ENCODE measurements at places on chromosomes 1 and 21.
A peak's percentile ranks its signal among the peaks of the same experiment; 100 is the strongest.

DNA sequence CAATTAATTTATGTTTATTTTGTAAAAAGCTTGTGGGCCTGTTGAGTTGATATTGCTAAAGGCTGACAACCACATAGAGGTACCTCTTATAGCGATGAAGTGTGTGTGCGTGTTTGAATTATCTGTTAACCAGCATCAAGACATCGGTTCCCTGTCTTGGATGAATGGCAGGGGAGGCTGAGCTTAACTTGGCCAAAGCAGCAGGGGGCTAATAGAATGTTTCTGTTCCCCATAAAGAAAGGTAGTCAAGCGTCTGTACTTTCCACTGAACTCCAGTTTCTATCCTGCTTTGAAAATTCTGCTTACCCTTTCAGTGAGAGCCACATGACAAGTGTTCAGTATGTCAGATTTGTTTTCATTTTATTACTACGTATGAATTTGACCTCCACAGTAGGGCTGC, 63.0 kb downstream of the ROR1 start:
- DNase-seq = no peak

DNA sequence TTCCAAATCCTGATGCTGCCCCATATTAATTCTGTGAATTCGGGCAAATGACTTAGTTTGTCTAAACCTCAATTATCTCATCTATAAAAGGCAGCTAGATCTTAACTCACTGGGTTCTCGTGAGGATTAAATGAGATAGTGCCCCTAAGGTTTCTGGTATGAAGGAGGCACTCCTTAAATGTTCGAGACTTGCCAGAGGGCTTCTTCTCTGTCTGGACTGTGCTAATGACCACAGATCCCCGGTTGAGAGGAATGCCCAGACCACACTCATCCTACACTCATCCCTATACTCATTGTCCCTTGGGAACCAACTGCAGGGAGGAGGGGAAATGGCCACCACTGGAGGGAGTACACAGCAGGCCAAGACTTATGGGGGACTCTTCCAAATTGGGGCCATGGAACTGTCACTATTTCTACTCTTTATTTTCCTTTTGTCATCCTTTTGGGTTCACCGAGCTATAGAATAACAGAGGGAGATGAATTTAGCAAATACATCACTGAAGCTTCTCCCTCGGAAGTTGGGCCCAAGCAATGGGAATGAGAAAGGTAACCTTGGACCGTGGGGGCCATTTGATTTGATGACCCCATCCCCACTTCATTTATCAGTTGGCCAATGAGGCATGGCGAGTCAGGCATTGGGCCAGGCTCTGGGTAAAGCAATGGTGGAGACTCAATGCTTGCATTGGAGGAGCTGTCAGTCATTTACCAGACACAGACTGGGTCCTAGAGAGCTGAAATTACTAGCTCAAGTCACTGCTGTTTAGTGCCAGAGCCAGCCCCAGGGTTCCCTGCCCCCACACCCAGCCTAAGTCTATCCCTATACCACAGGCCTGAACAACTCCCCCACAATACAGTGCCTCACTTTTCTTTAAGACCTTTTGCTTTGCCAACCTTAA, 5.1 kb downstream of the ATF3 start:
- no peak for DNase-seq

- DNase-seq = no peak
Observed at GRCh38 chr1:19395678-19396192, 83.6 kb downstream of the SLC66A1 start.

GRCh38 chr1:172492421-172492820, 40.5 kb upstream of the SUCO start:
- no peak for DNase-seq

- DNase-seq = no peak
Observed at GRCh38 chr1:112250892-112251291, 145.1 kb upstream of the CTTNBP2NL start.

DNA sequence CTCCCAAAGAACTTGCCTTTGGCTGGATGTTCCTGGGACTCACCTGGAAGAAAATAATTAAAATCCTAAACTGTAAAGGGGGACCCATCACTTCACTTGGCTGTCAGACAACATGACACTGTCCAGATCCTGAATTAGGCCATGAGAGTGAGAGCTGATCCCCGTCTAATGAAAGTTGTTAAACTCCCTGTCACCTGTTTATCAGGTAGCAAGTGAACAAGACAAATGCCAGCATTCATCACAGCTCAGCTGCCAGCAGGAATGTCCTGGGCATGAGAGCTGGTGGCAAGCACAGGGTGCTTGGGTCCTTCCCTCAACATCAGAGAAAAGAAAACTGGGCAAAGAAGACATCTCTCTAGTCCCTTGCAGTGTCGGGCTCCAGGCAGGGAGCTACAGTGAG, 23.8 kb downstream of the PMVK start:
- DNase-seq = no peak

DNA sequence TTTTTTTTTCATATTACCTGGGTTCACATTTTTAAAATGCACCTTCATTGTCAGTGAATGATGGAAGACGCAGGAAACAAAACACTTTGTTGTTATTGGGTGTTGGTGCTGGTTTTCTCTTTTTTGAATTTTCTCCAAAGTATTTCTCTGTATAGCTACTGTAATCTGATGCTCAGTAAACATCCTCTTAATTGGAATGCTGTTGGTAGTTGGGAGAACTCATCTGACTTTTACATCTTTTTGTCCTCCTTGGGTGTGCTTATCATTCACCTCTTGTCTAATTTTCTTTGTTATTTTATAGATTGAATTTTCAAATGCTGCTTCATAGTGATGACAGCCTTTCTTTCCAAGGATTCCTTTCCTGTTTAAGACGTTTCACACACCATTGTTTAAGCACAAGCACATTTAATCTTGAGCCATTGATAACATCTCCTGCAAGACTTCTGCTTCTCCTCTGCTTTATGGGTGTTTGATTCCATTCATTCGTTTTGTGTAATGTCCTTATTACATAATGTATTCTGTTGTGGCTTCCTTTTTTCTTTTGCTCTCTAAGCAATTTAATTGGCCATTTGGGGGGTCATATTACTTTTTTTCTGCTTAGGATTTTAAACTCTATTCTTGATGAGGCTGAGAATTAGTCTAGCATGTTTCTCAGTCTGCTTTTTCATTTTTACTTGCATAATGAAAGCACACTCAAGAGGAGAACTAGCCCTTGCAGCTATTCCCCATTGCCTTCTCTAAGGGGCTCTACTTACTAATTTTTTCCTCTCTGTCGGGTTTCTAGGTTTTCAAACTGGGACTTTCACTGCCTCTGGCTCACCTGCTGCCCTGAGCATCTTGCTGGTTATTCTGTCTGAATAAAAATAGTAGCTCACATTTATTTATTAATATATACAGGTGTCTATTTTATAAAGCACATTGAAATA, 42.0 kb upstream of the CD34 start:
- no peak for DNase-seq

- DNase-seq = no peak
Observed at GRCh38 chr1:12665511-12665910, 21.6 kb downstream of the AADACL4 start.

- DNase-seq = peak; percentile 26
Observed at GRCh38 chr1:234970731-234971476, 157.7 kb downstream of the TOMM20 start.

- no peak for DNase-seq
Observed at GRCh38 chr1:210669951-210670350, 341.2 kb downstream of the HHAT start.

GRCh38 chr1:55329808-55330432, 114.8 kb upstream of the USP24 start:
- no peak for DNase-seq

GRCh38 chr1:53574621-53575020, 115.4 kb downstream of the DMRTB1 start:
- no peak for DNase-seq

- DNase-seq = no peak
Observed at GRCh38 chr1:161131523-161132409, 701 bp downstream of the DEDD start.

- DNase-seq = no peak
Observed at GRCh38 chr1:18646786-18647410, 16.3 kb downstream of the PAX7 start.

DNA sequence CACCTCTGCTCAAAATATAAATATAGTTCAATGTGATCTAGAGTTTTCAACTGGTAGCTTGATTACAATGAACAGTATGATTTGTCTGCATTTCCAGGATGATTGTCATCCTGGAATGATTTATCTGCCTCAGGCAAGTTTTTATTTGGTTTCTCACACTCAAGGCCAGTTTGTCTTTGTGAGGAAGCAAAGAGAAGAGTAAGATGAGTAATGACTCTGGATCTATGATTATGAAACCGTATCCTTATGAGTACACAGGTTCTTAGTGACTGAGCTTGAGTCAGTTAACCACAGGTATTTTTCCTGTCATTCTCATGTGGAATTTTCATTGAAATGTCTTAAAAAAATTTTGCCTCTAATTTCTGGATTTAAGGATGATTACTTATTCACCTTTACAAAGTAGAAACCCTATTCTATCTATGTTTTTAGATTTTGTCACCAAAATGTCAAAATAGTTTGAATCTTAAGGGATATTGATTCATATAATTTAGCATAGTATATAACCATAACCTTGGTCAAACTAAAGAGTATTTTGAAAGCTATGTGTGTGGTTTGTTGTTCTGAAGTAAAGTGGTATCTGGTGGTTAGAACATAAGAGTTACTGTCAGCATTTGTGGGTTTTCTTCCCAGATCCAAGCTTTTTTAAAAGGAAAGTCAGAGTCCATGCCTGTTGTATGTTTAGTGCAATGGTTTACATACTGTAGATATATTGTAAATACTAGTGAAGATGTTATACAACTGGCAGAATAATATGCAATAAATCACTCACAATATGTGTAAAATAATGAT, 145.0 kb downstream of the RASAL2 start:
- no peak for DNase-seq

GRCh38 chr1:92228401-92228800, 10.7 kb downstream of the C1orf146 start:
- no peak for DNase-seq

DNA sequence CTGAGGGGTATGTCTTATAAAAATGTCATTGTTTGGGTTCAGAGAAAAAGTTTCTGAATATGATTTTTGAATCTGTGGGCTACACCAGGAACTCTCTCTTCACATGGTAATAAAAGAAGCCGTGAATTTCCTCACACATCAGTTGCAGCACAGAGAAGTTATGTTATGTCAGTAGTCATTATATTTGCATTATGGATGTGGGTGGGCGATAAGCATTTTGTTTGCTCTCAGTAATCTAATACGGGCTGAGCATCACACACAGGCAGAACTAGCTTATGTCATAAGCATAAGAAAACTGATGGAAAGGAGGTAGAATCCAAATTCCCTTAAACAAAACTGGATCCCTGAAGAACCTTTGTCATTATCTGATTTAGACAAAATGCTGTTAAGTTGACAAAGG, 70.8 kb downstream of the PRDM2 start:
- no peak for DNase-seq

DNA sequence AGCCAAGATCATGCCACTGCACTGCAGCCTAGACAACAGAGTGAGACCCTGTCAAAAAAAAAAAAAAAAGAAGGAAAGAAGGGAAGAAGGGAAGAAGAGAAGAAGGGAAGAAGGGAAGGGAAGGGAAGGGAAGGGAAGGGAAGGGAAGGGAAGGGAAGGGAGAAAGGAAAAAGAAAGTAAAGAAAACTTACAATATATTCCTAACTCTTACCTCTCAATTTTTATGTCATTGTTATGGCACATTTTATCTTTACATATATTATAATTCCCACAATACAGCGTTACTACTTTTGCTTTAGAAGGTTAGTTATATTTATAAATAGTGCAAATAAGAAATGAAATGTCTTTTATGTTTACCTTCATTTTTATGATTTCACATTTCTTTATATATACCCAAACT, 358.7 kb downstream of the HHIPL2 start:
- no peak for DNase-seq

GRCh38 chr1:168084396-168085231, 52.1 kb downstream of the GPR161 start:
- DNase-seq = no peak

DNA sequence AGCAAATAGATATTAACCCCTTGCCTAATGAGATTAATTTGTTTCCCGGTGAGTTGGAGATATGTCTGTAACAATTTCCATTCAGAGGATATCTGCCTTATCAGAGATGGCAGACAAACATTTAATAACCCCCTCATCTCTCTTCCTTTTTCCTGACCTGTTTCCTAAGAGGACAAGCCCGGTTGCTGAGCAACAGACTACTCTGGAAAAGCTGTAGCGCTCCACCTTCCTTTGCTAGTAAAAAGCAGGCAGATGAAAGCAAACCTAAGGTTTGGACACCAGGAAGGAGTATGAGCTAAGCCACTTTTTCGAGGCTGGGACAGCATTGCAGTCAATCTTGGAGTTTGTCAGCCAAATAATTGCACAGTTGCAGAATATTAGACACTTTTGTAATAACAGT, 82.4 kb downstream of the RGS21 start:
- no peak for DNase-seq

GRCh38 chr1:226912587-226913176, 27.4 kb upstream of the COQ8A start:
- no peak for DNase-seq

- no peak for DNase-seq
Observed at GRCh38 chr1:165217958-165218357, 138.6 kb downstream of the LMX1A start.

DNA sequence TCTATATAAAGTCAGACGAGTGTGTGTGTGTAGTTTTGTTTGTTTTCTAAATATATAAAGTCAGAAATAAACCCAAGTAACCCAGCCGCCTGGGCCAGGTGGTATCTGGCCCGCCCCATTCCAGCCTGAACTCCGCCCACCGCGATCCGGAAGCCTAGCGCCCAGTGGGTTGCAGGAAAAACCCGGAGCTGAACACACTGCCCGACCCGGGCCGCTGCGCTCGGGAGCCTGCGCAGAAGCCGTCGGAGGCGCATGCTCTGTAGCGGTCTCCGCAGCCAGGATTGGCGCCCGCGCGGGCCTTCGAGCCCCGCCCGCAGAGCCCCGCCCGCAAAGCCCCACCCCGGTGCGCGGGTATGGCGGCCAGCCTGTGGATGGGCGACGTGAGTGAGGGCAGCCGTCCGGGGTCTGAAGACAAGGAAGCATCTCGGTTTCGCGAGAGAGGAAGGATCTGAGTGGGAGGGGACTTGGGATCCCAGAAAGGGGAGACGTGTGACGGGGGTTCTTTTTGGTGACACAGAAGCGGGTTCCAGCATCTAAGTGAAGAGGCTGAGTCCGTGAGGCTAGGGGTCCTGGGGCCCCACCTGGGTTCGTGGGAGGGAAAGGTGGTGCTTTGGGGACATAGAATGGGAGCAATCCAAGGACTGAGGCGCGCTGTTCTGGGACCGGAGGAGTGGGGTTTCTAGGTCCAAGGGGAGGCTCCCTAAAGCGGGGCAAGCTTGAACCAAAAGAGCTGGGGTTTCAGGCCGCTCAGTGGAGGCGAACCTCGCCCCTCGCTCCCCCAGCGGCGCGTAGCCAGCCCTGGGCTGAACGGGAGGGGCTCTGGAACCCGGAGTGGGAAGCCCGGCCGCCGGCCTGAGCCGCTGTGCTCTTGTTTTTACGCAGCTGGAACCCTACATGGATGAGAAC, at the start of gene TRNAU1AP:
Gene TRNAU1AP (plus strand): TSS at position 328 of the 906 bp plus-strand sequence. CDS start 26 bp downstream, at position 354.
- DNase-seq = peak; percentile 67
